ENCODE measurements at places on chromosomes 1 and 21.

DNA sequence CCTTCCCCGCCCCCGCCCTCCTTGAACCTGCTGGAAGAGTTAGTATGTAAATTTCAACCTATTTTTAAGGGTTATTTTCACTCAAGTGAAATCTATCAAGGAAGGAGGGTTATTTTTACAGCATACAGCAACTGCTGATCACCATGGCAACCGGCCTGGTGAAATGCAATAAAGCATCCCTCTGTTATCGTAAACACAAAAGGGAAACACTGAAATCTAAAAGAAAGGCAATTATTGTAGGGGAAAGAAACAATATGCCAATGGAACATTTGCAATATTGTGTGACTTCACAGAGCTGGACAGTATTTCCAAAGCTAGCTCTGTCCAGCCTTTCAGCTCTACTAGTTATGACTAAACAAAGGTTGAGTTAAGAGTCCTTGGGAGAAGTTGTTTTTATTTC, 588.3 kb upstream of the PBX1 start:
- DNase-seq = no peak

GRCh38 chr1:227885648-227886502, 61.9 kb downstream of the WNT9A start:
- no peak for DNase-seq

DNA sequence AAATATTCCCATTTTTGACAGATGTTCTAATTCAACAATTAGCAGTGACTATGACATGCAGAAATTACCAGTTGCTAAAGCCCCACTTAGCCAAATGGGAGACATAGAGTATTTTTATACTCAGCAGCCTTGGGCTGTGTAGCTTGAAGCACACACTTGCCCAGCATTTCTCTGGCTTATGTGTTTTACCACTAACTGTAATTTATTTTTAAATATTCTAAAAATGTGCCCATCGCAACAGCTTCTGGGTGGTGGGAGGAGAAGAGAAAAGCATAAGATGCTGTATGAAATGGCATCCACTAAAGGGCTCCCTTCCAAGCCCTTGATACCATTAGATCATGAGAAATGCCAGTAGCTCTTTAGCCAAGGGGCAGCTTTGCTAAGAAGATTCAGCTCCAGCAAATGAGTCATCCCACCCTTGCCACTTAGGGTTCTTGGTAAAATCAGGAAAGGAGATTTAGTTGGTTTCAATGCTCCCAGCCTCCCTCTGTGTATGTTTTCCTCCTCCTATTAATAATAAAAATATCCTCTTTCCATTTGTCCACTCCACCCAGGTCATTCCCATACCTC, 462.7 kb upstream of the DEPDC1 start:
- DNase-seq = no peak

GRCh38 chr1:161989108-161989507, 34.6 kb downstream of the OLFML2B start:
- DNase-seq = no peak

DNA sequence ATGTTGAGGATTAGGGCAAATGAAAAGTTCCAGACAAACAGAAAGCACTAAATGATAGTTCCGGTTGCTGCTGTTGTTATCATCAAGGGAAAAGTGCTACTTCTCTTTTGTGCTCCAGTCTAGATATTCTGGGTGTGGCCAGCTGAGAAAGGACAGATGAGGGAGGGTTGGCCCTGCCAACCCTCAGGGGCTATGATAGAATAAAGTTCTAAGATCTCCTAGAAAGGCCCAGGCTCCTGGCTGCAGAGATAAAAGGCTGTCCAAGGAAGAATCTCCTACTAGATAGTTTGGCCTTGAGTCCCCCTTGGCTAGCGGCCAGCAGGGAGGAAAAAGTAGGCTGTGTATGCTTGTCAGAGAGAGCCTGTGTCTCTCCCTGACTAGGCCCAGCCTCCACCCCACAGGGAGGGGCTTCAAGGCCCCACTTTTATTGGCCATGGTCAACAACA, 31.5 kb downstream of the RIMS3 start:
- no peak for DNase-seq

DNA sequence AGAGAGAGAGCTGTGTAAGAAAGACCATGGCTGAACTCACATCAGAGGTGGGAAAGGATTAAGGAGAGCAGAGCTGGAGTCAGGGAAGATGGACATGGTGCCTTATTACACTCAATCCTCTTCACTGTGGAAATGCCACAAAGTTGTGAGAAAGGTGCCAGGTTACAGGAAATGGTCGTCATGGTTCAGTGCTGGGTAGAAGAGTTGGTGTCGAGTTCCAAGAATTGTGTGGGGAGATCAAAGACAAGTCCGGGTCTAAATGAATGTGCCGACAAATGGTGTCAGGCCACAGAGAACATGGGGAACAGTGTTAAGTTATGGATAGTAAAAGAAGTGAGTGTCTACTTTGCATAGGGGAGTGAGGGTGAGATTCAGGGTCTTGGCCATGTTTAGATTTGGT, 40.9 kb downstream of the LAMC2 start:
- DNase-seq = no peak

- peak; percentile 81 for DNase-seq
Observed at GRCh38 chr1:61318319-61319125, 236.2 kb downstream of the NFIA start.

GRCh38 chr1:6338695-6339094, 54.9 kb downstream of the ACOT7 start:
- no peak for DNase-seq

DNA sequence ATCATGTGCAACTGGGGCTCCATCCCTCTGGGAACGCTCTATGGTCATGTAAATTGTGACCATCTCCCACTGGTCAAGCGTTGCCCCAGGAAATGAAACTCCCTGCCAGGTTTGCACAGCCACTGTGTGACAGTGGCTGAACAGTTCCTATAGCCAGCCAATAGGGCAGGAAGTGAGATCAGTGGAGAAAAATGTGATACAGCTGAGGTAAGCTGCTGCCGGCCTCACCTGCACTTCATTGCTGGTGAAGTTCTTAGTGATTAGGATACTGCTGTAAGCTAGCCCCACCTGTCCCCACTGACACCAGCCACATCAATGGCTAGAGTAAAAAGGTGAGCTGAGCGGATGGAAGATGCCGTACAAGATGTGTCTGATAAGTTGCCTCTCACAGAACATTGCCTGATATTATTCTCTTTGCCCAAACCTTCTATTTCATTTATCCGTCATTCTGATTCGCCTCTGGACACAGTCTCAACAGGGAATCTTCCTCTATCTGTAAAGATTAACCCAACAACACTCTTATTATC, 38.4 kb upstream of the CDC42BPA start:
- no peak for DNase-seq

GRCh38 chr21:23452384-23453083, 2154.7 kb downstream of the MRPL39 start:
- no peak for DNase-seq

- DNase-seq = no peak
Observed at GRCh38 chr1:230568008-230568407, 74.3 kb upstream of the COG2 start.

GRCh38 chr21:33015096-33015495, 10.6 kb upstream of the OLIG2 start:
- DNase-seq = no peak

- DNase-seq = no peak
Observed at GRCh38 chr1:89381618-89382017, 17.8 kb downstream of the GBP6 start.

DNA sequence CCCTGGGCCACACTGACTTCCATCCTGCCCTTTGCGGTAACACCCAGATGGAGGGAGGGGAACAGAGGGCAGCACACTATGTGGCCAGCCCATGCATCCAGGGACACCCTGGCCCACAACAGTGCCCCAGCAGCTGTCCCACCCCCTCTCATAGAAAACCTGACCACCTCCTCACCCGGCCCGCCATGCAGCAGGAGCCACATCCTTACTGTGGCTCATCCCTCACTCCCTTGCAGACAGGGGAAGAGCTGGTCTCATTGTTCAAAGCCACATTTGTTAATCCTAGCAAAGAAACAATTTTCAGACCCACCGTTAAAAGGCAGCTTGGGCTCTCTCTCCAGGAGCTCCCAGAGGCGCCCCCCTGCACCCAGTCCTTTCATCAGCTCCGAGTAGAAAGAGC, 23.2 kb upstream of the NUP133 start:
- no peak for DNase-seq

DNA sequence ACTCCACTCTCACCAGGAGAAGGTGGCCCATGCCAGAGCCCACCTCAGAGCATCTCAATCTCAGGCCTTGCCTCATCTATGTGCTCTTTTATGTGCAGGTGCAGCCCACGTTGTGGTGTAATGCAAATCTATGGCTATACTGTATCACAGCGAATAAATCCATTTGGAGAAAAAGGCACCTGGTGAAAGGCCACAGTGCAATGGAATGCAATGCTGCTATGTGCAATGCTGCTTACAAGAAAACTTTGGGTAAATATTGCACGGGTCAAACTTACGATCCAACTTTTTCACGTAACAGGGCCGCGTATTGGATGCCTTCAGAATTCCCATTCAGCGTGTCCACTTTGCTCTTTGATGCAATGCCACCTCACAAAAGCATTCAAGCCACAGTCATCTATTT, 13.5 kb downstream of the ZBTB18 start:
- no peak for DNase-seq

DNA sequence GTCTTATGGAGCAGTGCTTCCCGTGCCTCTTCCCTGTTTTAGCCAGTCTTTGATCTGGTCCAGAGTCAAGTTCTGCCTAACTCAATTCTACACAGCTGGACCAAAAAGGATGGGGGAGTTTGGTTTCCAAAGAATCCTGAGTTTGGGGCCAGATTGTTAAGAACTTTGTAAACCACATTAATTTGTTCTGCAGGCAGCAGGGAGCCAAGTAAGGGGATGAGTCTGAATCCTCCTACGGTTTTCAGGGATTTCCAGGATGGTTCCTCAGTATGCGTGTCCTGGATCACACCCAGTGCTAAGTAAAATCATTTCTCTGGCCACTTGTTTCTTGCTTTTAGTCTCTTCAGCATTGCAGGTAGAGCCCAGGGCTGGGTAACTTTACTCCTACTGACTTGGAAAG, 26.1 kb upstream of the GJA5 start:
- DNase-seq = no peak

DNA sequence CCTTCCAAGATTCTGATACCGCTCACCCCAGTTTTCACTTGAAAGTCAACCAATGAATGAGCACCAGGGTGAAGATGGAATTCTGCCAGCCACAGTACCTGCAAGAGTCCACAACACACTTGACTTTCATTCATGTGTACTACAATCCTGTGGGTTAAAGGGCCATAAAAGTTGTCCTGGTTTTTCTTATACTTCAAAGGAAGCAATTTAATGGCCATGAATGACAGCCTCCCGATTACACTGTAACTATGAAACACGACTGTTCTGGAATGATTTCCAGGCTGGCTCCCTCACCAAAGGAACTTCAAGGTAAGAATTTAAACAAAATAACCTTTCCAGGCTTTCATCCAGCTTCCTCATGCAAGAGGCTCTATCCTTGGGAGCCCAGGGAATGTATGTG, 502.8 kb downstream of the SMYD3 start:
- DNase-seq = no peak

GRCh38 chr1:211606914-211607753, 28.2 kb upstream of the SLC30A1 start:
- DNase-seq = peak; percentile 67

DNA sequence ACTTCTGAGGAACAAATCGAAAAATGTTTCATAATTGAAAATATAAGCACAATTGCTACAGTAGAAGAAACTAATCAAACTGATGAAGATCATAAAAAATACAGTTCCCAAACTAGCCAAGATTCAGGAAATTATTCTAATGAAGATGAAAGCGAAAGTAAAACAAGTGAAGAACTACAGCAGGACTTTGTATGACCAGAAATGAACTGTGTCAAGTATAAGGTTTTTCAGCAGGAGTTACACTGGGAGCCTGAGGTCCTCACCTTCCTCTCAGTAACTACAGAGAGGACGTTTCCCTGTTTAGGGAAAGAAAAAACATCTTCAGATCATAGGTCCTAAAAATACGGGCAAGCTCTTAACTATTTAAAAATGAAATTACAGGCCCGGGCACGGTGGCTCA, 30.6 kb downstream of the IFNAR1 start:
- no peak for DNase-seq

- DNase-seq = no peak
Observed at GRCh38 chr1:237500566-237500965, 390.2 kb downstream of the ZP4 start.

DNA sequence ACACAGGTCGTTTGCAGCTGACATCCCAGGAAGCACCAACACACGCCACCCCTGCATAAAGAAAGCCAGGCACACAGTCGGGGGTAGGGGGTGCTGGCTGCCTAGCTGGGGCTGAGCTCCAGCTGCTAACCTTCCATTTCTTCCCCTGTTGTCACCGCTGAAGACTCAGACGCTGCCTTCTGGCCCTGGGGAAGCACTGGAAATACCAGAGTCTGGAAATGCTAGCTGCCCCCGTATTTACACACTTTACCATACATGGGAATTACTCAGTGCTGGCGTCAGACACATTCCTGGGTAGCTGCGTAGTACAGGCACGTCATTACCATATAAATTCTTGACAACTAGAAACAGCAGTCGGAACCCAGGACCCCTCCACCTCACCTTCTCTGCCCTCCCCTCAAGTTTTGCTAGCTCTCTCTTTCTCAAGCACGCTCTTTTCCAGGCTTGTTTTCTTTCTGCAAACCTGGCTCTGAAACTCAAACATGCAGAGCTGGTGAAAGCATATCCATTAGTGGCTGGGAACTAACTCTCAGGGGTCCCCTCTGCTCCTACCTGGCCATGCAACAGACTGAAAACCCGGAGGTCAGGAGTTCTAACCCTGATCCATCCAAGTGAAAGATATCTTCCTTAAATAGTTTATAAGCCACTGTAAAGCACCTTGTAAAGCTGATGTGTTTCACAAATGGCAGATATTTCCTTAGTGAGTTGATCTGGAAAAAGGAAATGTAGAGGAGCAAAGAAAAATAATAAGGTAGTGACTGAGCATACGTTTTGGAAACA, 3.3 kb downstream of the CSRP1 start:
- no peak for DNase-seq

DNA sequence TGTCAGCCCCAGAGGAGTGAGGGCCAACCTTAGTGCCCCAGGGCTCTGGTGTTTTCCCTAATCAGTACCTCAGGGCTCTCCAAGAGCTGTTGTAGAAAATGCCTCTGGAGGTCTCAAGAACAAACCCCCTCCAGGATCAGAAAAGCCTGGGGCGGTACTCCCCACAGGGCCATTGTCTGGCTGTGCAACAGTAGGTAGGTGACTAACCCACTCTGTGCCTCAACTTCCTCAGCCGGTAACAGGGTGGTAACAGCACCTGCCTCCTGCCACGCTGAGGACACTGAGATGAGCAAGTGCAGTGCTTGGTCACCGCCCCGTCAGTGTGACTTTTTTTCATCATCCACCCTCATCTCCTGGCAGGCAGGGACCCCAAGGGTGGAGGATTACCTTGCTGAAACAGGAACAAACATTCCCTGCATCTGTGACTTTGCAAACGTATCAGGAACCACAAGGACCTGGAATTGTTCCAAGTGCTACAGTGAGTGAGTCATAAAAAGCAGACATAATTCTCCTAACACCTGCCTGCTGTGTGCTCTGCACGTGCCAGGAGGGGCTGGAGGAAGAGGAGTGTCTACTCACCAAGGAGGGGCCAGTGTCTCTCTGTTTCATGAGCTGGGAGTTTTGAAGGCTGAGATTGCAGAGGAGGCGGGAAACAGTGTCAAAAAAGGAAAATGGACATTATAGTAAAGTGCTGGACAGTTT, 440.8 kb downstream of the NPHP4 start:
- no peak for DNase-seq

Measured in GM12864 (cell line).